CD4-positive, alpha-beta T cell treated with Interleukin-4 for 1 hour (primary cell): ENCODE measurements at places on chromosomes 2 and 18.

DNA sequence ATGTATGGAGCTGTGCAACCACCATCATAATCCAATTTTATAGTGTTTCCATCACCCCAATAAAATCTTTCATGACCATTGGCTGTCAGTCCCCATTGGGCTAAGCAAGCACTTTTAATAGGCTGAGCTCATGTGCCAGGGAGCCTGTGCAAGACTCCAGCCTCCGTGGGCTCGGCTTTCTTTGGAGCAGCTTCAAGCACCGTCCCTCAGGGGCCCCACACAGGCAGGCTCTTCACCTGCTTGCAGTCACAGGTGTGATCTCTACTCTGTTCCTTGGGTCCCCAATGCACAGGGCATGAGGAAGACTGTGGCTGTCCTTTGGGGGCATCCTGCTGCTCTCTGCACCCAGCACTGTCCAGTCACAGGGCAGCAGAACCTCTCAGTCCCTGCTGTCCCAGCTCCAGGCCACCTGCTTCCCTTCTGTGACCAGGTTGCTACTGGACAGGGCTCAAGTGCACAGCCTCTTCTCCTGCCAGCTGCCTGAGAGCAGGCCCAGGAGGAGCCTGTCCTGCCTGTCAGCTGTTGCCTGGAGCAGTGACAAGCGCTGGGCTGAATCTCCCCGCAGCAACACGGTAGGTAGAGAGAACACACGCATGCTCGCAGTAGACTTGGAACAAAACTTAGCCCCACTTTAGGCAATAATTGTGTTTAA lies 40.7 kb upstream of the TMEM131 start:
- no peak for DNase-seq

DNA sequence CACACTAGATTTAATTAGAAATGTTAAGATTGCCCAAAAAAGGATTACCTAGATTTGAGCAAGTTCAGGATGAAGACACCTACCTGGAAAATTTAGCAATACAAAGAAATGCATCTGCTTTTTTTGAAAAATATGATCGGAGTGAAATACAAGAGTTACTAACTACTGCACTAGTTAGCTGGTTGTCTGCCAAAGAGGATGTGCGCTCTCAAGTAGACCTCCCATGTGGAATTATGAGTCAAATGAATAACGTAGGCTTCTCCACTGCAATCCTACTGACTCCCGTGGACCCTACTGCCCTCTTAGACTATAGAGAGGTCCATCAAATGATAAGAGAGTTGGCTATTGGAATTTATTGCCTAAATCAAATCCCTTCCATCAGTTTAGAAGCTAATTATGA lies 2.0 kb downstream of the ANKAR start:
- no peak for DNase-seq

GRCh38 chr2:80395251-80395650 lies 90.7 kb upstream of the LRRTM1 start:
- no peak for DNase-seq

- no peak for DNase-seq
Measured at GRCh38 chr2:197079832-197080555, 153.5 kb upstream of the PGAP1 start.

DNA sequence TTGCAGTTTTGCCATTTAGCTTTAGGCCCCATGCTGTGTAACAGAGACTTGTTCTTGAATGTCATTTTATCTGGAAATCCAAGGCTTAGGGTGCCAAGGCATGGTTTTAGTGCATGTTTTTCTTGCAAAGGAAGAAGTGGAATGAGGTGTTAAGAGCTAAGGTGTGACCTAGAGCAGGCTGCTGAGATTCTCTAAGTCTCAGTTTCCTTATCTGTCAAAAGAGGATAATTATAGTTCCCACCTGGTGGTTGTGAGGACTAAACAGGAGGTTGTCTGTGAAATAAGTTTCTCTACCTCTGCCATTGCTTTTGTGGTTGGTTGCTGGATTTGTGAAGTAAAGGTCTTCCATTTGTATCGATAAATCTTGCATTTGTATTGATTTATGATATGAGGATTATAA lies 82.0 kb downstream of the TANC1 start:
- no peak for DNase-seq

DNA sequence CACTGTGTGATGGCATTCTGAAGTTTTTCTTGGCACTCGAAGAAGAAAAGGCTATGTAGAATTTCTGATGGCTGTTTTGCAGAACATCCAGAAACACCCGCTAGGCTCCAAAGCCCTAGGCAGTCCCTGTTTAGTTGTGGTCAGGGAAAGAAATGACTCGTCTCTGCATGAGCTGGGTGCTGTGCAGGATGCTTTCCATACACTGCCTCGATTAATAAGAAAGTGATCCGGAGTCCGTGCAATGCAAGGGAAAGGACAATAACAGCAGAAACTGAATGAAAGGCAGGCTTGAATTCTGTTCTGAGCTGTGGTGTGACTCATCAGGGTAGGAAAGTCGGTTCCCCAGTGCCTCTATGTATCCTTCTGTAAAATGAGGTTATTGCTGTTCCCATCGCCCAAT lies 18.7 kb downstream of the MAPRE3 start:
- no peak for DNase-seq
